ENCODE measurements at places on chromosomes 16 and 17. TPM values are rescaled to one million over a fixed set of nuclear protein-coding genes. Genes with fewer than 3 reads are reported as not detected.

Gene RECQL5
- 35.2 TPM for total RNA-seq

Gene HOXB5
- total RNA-seq: 2.4 TPM

- DNase-seq: no peak
These were observed 197.4 kb downstream of the SPECC1 start for GRCh38 chr17:20206591-20206990.

DNA sequence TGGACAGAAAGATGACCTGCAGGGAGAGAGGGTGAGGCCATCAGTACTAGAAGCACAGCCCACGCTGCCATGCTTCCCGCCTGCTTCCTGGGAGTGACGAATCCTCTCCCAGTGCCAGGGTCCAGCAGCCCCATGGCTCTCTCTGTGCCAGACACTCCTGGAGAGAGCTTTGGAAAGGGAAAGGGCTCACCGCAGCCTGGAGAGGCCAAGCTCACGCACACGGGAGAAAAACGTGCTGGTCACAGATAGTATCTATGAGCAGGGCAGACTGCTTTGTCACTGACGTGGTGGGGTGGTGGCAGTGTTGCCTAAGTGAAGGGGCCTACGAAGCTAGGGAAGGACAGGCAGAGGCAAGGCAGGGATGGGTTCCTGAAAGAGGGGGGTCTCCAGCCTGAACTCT, 5.4 kb downstream of the WBP2 start:
- DNase-seq: no peak

- no peak for DNase-seq
These were observed 72.7 kb upstream of the GNG13 start for GRCh38 chr16:873243-873661.

- DNase-seq: no peak
These were observed 7.6 kb upstream of the RPH3AL start for GRCh38 chr17:360092-360750.

Gene ATP2A1
- 0.89 TPM for total RNA-seq

DNA sequence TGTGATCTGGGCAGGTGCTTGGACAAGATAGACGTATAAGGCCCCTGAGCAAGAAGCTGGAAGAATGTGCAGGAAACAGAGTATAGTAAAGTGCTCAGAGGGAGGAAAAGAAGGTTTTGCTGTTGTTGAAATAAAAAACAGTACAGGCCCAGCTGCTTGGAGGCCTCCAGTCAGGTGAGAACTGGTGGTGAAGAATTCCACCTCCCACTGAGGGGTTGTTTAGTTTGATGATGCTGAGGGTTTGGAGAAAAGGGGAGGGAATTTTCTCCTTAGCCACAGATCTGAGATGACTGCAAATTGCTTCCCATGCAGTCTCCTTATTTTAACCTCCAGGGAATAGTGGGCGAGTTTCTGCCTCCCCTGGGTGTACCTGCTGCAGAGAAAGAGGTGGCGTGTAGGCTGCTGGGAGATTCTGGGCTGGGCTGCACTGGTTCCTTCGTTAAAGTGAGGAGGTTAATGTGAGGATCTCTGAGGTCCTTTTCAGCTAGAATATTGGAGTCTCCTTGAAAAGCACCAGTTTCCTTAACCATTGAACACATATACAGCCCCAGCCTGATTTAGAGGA, 25.8 kb downstream of the SMPD3 start:
- no peak for DNase-seq

GRCh38 chr16:88516601-88517061, 53.6 kb upstream of the ZC3H18 start:
- no peak for DNase-seq

- no peak for DNase-seq
These were observed 619.3 kb downstream of the TP53TG3F start for GRCh38 chr16:34078691-34079090.

- DNase-seq: no peak
These were observed 262.8 kb upstream of the MAF start for GRCh38 chr16:79863128-79864031.

GRCh38 chr16:57773655-57774295, 28.5 kb downstream of the KIFC3 start:
- no peak for DNase-seq

Gene TERB1
- 0.58 TPM for total RNA-seq

Gene CBFA2T3
- 8.2 TPM for total RNA-seq

Gene RNF222
- total RNA-seq: not detected

Gene ABCC3
- total RNA-seq: 5.4 TPM

DNA sequence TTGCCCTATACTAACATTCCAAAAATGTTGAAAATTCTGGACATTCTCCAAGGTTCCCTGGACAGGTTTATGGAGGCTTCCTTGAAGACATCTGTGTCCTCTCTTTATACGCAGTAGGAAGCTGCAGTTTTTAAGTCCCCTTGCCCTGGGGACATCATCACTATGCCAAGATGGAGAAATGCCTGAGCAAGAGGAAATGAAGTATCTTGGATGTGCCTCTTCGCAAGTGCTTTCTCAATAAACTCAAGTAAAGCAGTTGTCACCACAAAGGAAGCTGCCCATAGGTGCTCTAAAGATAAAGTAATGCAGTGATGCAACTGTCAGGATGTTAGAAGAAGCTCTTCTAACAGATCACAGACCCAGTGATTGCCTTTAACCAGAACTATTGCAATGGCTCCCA, 71.0 kb downstream of the CDYL2 start:
- no peak for DNase-seq

DNA sequence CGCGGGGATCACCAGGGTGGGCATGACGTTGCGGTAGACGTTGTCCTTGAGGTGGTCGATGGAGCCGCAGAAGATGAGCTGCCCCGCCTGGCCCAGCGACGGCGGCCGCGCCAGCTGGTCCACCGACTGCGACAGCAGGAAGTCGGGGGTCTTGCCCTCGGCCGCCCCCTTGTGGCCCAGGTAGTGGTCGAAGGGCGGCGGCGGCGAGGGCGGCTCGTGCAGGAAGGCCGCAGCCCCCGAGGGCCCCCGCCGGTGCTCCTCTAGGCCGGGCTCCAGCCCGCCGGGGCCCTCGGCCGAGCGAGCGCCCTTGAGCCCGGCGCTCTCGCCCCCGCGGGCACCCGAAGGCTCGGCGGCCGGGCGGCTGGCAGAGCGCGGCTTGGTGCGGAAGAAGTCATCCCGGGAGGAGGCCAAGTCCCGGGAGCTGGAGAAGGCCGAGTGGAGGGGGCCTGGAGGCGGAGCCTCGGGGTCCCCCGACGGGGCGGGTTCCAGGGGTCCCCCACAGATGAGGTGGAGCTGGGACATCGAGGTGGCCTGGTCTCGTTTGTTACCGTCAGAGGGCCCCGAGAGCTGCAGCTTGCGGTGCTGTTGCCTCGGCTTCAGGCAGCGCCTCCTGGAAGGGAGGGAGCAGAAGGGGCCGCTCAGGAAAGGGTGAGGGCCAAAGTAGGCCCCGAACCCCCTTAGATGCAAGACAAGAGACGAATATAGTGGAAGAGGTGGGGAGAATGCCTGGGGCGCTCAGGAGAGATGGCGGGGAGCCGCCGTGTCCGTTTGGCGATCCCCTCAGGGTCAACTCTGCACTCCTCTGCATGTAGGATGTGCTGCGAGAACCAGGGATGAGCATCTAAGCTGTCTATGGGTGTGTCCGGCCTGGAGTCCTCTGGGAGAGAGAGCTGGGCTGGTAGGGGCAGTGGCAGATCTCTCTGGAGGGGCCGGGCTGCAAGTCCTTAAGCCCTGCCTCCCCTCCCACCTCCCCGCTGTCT, 8.8 kb downstream of the FAM171A2 start:
- DNase-seq: no peak

GRCh38 chr16:67542464-67542863, 13.8 kb downstream of the RIPOR1 start:
- DNase-seq: no peak
